Activated CD4-positive, CD25-positive, alpha-beta regulatory T cell treated with anti-CD3 and anti-CD28 coated beads, Interleukin-2, amount 50 U/mL, for 16 hours (primary cell): ENCODE measurements at places on chromosomes 7 and 10.

GRCh38 chr7:119706608-119707007 is 566.4 kb upstream of the KCND2 start:
- no peak for DNase-seq

DNA sequence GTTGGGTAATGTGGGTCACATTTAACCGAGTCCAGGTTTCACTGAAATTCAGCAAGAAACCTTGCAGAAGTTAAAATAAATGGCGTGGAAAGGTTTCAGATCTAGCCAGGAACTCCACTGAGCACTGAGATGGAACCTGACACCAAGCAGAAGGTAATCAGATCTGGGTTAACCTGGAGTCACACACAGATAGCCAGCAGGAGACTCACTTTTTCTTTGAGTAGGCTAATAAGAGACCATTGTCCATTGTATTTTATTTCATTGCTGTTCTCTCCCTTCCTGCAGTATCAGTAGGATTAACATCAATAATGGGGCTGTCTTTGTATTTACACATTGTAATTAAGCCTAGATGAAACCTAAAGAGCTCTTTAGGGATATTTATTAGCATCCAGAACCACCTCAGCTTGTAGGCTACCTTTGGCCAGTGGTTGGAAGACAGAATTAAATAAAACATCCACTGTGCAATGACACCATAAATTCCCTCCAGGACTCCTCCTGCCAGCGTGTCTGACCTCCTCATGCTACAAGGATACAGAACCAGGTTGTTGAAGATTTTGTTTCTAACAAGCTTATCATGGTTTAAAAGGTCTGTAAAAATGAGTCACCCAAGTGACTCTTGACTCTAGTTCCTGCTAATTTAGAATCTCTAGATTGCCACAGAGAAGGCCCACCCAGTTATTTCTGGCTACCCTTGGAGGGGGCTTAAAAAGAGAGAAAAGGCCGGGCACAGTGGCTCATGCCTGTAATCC is 151.1 kb downstream of the SORCS1 start:
- DNase-seq = no peak

DNA sequence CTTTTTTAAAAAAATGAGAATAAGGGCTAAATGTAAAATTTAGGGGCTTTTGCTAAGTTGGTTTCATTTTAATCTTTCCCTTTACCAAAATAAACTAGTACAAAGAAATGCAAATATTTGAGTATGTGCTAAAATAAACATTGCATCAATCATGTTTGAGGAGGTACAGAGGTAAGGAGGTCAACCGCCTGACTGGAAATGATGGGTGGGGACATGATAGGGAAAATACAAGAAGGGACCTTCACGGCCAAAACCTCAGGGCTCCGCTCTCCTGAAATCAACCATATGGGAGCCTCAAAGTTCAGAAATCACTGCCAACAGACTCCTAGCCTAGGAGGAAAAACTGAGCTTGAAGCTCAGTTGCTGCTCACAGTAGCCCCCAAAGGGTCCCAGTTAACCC is 207.6 kb downstream of the AHR start:
- no peak for DNase-seq

- DNase-seq = no peak
Observed at GRCh38 chr7:25408012-25408687, 179.9 kb upstream of the NPVF start.

- no peak for DNase-seq
Observed at GRCh38 chr10:113089551-113089950, 139.5 kb downstream of the TCF7L2 start.

DNA sequence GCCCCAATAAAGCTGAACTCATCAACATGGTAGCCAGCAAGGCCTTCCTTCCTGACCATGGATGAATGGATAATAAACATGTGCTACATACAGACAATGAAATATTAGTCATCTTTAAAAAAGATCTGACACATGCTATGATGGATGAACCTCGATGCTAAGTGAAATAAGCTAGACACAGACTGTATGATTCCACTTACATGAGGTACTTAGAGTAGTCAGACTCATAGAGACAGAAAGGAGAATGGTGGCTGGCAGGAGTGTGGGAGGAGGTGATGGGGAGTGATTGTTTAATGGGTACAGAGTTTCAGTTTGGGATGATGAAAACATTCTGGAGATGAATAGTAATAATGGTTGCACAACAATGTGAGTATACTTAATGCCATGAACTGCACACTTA is 114.1 kb upstream of the SORCS3 start:
- DNase-seq = no peak

- DNase-seq = no peak
Observed at GRCh38 chr10:70135046-70135445, 2.4 kb upstream of the AIFM2 start.

GRCh38 chr7:113100121-113100603 is 13.5 kb upstream of the GPR85 start:
- DNase-seq = no peak

DNA sequence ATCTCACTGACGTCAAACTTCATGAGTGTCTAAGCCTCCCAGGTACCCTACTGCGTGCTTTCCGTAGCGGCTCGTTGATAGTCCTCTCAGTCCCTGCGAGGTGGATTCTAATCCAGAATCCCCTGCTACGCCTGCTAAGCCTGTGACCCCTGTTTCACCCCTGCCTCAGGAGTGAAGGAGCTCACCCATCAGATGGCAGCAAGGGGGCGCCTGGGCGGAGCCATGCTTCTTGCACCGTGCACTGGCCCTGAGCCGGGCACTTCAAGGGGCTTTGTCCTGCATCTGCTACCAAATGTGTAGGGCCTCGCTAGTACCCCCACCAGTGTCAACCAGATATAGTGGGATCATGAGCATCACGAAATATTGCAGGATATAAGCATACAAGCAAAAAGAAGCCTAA is 918 bp upstream of the STRA8 start:
- no peak for DNase-seq

DNA sequence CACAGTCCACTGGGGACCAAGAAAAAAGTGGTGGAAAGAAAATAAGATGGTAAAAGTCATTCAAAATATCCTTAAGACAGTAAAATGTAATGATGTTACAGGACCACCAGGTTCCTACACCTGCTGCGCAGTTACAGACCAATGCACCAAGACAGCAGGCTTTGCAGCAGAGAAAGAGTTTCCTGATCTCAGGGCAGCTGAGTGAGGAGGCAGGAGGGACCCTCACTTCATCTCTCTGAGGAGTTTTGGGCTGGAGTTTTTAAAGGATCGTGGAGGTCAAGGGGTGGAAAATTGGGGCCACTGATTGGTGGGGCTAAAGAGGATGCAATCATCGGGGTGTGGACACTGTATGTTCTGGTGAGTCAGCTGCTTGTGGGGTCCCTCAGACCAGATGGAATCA is 100.0 kb downstream of the BMS1 start:
- DNase-seq = no peak

DNA sequence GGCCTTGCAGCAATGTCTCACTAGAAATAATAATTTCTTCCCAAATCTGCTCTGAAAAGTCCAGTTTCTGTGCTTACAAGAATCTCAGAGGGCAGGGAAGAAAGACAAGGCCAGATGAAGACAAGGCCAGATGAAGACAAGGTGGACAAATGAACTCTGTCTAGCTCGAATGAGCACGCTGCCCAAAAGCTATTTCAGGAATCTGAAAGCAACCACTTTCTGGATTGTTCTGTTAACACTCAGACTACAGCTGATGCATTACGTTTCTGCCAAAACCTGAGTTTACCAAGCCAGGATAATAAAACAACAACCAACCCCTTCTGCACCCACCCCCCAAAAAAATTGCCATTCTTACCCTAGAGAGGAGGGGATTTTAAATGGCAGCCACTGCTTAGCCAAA is 1073.6 kb downstream of the SORCS3 start:
- DNase-seq = no peak

- DNase-seq = no peak
Observed at GRCh38 chr7:131836733-131837132, 280.3 kb upstream of the PODXL start.

- no peak for DNase-seq
Observed at GRCh38 chr10:24432478-24433416, 223.8 kb downstream of the KIAA1217 start.

DNA sequence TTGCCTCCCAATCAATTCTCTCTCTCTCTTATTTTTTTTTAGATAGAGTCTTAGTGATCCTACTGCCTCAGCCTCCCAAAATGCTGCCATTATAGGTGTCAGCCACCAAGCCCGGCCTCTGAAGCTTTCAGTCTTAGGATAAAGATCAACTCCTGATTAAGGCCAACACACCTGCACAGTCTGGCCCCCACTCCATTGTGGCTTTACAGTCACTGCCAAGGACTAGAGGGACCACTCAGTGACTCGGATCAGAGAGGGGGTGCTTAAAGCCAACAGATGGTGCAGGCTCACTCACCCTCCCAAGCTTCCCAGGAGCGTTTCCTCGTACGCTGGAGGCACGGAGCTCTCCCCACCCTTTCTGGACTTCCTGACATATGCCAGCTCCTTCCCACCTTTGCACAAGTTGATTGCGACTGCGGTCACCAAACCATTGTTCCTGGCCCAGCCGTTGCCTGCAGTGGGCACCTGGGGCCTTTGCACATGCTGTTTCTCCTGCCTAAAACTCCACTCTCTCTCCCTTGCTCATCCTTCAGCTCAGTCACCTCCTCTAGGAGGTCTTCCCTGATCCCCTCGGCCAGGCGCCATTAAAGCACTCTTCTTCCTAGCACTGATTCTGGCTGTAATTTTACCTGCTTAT is 1.7 kb upstream of the CDH23 start:
- DNase-seq = no peak

DNA sequence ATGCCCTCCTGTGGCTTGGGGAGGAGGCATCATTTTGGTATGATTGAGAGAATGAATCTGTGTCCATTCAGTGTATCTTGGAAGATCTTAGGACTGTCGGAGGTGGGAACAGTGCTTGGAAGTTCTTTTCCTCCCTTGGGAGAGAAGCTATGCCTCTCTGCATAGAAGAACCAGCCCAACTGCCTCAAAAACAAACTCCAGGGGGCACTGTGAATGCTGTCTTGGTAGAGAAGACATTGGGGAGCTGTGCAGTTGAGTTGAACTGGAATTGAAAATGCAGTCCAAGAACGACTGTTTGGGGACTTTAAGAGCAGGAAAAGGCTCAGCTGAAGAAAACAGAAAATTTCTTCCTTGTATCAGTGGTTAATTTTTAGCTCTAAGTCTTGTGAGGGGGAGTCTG is 4.9 kb upstream of the GJD4 start:
- no peak for DNase-seq

DNA sequence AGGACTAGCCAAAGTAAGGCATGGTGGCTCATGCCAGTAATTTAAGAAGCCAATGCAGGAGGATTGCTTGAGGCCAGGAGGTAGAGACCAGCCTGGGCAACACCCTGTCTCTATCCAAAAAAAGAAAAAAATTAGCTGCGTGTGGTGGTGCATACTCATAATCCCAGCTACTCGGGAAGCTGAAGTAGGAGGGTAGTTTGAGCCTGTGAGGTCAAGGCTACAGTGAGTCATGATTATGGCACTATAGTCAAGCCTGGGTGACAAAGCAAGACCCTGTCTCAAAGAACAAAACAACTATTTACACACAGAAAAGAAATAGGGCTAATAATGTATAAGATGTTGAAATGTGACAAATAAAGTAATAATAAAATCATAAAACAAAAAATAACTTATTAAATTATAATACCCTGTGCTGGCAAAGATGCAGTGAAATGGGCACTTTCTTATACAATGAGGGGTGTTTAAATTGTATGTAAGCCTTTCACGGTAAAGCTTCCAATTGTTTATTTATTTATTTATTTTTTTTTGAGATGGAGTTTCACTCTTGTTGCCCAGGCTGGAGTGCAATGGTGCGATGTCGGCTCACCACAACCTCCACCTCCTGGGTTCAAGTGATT is 175.2 kb downstream of the TPST1 start:
- DNase-seq = no peak
